Urothelium cell line (cell line): ENCODE measurements at places on chromosomes 6 and 20.

- no peak for DNase-seq
These were observed 512.3 kb downstream of the HDGFL1 start for GRCh38 chr6:23081701-23082100.

DNA sequence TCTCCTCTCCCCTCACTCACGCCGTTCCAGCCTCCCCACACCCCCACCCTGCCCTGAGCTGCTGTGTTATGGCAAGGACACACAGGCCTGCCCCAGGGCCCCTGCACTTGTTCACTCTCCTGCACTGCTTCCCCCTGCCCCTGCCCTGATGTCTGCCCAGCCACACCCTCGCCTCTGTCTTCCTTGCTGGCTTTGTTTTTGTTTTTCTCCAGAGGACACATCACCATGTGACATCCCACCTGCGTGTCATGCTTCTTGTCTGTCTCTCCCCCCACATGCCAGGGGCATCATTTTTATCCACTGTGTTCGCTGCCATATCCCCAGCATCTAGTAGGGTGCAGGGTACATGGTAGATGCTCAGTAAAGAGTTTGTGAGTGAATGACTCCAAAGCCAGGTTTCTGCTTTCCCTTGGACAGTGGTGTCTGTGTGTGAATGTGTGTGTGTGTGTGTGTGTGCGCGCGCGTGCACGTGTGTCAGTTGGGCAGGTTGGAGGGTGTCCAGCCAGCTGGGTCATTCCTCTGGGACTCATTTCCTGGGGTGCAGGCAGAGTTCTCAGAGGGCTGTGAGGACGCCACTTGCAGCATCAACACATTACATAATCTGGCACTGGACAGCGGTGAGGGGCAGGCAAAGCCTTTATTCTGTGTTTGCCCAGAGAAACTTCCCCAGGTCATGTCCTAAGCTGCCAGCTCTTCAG lies 60.6 kb downstream of the STK35 start:
- DNase-seq, result no peak

DNA sequence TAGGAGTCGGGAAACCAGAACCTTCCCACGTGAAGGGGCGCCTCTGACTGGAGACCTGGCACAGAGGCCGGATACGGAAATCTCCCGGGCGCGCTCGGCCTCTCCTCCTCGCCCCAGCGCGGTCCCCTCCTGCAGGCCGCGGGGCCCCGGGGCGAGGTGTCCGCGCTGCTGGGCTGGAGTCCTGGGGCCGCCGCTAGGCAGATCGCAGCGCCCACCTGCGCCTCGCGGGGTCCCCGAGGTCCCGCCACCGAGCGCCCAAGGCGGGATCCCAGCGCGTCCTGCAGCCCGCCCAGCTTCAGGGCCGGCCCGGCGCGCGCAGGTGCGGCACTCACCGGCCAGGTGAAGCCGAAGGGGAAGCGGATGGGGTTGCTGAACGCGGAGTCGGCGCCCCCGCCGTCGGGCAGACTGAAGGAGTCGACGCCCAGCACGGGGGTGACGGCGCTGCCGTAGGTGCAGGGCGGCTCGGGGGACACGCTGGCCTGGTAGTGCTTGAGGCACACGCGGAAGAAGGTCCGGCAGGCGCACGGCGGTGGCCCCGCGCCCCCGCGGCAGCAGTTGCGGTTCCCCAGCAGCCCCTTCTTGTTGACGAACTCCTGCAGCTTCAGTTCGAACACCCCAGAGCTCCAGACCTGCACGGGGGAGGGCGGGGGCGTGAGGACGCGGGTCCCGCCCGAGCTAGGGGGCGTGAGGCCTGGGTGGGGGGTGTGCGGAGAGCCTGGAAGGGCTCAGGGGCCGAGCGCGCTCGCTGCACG lies 1.5 kb downstream of the DLL1 start:
- no peak for DNase-seq

DNA sequence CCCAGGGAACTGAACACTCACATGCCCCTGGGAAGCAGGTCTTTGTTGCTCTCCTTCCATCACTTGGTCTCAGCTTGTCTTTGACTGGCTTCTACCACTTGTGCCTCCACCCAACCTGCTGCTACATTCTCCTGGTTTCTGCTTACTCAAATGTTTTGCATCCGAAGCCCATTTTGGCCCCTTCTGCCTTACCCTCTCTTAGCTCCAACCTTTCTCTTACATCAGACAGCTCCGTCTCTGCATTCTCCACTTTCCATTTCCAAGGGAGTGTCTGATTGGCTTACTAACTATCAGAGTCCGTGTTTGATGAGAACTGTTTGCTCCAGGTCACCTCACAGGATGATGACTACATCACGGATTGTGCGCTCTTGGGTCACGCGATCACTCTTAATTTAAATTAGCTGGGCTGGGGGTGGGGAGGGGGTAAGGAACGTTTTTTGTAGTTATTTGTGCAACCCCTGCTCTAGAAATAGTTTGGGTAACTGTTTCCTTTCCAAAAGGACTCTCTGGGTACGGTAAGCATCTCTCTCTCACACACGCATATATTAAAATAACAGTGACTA lies 844 bp upstream of the ABRACL start:
- peak; percentile 6 for DNase-seq

DNA sequence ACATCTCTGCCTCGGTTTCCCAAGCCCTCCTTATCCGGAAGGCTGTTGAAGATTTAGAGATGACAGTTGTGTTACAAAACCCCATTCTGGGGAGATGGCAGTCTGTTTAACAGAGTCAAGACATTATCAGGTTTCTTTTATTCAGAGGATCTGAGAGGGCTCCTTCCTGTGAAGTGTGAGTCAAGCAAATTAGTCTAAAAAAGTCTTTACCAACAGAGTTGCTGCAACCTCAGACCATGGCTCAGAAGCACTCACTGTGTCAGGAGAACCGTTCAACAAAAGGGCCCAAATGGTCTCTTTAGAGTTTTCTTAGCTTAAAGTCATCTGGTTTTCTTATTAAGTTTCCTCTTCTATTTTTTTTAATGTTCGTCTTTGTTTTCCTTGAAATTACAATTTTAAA lies 717.8 kb downstream of the EPM2A start:
- no peak for DNase-seq

GRCh38 chr20:31716351-31716750 lies 6.3 kb downstream of the BCL2L1 start:
- no peak for DNase-seq

DNA sequence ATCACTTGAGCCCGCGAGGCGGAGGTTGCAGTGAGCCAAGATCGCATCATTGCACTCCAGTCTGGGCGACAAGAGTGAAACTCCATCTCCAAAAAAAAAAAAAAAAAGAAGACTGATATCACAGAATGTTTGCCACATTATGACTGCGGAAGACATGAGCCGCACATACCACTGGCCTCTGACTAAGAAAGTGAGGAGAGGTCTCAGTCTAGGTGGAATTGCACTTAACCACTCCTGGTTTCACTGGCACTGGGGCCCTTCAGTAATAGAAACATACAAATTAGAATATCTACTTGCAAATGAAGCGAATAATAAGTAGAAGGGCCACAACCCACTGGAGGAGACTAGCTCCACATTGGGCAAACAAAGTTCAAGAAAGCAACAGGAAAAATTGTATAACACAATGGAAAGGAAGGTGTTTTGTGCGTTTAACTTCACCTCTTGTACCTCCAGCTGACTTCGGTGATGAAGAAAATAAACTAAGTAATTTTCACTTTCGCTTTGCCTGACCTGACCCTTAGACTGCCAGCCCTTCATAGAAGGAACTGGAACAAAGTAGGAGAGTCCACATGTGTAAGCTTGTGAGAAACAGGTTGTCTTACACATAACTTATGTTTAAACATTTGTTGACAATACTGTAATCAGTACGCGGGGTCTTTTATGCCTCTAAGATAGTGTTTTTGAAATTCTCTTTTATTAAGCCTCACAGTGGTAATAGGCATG lies 147.5 kb upstream of the TSHZ2 start:
- no peak for DNase-seq

DNA sequence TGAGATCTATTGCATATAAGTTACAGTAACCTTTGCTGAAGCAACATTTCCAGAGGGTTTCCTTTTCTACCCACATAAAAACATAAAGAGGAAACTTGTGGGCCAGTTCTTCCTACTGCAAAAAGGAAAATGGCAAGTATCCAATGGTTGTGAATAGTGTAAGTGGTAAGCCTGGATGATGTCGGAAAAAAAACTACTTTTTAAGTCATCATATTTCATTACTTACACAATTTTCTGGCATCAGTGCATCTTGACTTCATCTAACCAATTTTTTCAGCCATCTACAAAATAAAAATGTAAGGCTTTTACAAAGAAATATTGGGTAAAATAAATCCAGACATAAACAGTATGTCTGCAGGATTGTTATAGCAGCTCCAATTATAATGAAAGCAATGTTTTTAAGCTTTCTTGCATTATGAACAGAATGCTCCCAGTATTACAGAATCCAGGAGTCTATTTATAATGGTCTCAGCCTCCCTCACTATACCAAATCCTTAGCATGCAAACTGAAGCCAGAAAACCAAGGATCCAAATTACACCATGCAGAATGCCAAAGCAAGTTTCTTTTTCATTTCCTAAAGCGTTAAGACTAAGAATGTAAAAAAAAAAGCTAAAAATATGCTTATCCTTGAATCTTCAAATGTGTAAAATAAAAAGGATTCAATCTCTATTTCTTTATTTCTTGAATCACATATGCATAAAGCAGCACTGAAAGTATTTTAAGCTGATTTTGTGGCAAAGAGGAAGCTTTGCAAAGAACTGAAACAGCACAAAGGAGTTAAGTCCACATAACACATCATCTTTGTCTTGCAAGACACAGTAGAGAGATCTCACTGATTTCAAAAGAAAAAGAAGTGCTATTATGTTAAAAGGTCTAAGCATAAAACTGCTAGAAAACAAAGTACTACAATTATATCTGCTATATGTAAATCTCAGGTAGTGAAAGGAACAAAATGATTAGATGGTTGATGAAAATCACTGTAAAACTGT lies 126.8 kb upstream of the HMGCLL1 start:
- no peak for DNase-seq

DNA sequence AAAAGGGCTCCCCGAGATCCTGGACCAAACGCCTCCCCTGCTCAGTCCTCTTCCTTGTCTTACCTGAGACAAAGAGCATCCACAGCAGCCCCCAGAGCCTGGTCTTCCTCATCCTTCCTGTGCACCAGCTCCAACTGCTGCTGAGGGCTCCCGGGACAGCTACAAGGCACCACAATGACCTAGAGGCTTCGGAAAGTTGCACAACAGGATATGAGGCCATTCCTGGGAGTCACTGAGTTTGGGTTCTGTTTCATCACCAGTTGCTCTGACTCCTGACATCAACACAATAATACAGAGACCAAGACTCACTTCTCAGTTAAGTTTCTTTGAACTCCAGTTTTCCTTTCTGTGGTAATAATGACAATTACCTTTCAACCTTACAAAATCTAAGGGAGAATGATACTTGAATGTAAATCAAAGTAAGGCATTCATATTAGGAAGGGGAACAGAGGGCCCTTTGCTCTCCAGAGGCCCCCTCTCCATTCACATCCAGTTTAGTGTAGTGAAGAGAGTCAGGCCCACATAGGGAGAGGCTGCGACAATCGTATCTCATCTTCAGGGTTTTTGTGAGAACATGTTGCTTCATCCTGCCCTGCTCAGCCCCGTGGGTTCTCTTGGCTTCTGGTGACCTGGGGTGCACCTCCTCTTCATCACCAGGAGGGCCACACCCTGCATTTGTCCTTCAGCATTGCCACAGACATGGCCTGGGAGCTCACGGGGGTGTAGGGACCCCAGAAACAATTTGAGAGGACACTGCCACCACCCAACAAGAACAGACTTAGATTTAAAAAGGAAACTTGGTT lies at the start of gene TREM1:
Gene TREM1, minus strand, starts transcription at position 139 of the 803 bp plus-strand sequence. Its CDS starts 27 bp downstream, at position 112.
- DNase-seq, result no peak

DNA sequence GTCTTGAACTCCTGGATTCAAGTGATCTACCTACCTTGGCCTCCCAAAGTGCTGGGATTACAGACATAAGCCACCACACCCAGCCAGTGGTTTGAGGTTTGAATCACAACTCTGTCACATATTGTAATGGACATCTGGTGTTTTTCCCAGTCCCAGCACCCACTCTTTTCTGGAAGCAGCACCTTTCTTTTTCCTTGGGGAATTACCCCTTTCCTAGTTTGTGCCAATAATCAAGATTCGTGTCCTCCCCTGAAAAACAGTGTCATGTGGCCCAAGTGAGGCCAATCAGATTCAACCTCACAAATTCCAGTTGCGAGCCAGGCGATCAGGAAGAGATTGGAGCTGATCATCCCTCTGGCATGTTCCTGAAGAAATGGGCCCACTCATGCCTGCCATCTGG lies 71.7 kb upstream of the SGK1 start:
- no peak for DNase-seq

DNA sequence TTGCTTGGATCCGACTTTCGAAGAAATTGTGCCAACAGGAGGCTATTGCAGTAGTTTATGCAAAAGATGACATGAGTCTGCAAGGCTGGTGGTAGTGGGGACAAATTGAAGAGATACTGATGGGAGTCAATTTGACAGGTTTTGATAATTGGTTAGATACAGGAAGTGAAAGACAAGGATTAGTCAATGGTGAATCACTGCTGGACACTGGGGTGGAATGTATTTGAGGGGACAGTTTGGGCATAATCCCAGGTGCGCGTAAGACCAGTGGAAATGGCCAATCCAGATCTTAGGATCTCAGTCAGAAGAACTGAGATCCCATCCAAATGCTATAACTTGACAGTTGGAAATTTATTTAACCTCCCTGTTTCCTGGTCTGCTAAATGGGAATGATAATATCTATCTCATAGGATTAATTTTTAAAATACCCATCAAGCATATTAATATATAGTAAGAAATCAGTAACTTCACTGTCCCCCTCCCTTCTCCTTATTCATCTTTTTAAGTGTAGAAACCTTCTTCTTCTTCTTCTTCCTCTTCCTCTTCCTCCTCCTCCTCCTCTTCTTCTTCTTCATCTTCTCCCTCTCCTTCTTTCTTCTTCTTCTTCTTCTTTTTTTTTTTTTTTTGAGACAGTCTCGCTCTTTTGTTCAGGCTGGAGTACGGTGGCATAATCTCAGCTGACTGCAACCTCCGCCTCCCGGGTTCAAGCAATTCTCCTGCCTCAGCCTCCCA lies 30.9 kb upstream of the ERVFRD-1 start:
- no peak for DNase-seq
